ENCODE measurements at places on chromosomes 2 and 18.

DNA sequence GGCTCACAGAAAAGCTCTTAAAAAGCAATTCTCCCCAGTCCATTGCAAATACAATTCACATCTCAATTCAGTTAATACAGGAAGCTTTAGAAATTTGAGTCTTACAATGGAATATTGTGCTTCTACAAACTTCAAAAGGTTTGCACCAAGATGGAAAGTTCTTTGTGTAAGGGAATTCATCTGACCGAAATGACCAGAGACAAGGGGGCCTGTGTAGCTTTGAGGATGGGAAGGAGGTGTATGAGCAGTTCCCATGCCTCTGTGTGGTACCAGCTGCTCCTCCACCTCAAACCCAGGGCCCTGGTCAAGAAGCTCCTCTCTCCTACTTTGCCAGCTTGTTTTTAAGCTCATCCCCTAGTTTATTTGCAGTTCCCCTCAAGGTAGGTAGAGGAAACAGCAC lies 312.8 kb upstream of the PKDCC start:
- no peak for DNase-seq

GRCh38 chr2:96909611-96910021 lies 39.7 kb upstream of the SEMA4C start:
- DNase-seq: no peak

DNA sequence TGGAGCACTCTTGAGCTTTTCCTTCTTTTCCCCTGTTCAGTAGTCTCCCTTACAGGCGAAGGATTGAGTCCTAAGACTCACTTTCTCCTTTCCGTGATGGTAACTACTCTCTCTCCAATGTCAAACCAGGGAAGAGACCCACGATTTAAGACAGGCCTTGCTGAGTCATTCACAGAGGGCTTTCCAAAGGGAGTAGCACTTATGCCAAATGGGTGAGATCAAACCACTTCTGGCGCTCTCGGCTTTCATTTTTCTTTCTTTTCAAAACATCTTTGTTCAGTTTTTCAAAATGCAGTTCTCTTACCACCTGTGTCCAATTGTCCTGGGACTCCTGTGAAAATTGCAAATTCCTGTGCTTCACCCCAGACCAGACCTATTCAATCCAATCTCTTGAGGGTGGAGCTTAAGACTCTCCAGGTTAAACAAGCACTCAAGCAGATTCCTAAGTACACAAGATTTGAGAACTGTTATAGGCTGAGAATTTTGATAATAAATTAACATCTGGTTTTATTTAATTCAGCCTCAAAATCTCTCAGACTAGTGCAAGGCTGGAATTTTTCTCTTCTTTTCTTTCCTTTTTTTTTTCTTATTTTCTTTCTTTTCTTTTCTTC lies 14.4 kb upstream of the MRPL19 start:
- DNase-seq: no peak

- no peak for DNase-seq
Measured at GRCh38 chr2:100976645-100977391, 25.3 kb upstream of the RPL31 start.

GRCh38 chr18:59388817-59389216 lies 29.8 kb upstream of the LMAN1 start:
- no peak for DNase-seq

- DNase-seq: no peak
Measured at GRCh38 chr18:63288311-63288710, 31.3 kb downstream of the BCL2 start.

DNA sequence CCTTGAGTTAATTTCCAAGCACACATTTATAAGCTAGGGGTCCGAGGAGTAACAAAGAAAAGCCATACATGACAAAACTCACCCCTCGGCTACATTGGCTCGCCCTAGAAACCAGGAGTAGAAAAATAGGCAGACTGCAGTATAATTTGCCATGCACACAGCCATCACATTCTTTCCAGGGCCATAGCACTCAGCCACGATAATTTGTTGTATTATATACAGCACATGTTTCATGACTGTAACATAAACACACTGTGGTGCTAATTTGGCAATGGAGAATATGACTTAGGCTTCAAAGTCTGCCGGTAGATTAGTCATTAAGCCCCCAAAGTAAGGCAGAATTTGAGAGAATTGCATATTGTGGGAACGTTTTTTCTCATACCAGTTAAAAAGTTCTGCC lies 254.9 kb downstream of the ZNF521 start:
- no peak for DNase-seq

DNA sequence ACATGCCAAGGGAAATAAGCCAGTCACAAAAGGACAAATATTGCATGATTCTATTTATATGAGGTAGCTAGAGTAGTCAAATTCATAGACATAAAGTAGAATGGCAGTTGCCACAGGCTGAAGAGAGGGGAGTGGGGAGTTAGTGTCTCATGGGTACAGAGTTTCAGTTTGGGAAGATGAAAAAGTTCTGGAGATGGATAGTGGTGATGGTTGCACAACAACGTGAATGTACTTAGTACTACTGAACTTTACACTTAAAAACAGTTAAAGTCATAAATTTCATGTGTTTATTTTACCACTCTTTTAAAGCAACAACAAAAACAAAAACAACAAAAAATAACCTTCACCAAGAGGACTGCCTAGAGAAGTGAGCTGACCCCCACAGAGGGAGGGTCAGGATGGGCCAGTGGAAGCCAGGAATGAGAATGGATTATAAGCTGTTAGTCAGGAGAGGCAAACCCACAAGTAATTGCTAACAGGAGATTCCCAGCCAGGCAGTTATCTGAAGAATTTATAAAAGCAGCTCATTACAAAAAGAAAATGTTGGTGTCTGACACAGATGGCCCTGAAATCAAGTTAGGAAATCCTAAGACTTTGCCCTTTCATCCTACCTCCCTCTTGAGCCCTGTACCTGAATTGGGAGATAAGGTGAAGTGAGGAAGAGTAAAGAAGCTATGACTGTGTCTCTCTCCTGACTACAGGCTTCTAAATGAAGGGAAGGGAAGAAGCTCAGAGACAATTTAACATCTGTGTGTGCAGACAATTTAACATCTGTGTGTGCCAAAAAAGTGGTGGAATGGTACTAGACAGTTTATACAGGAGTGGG lies 263.4 kb downstream of the PDE11A start:
- DNase-seq: no peak

GRCh38 chr2:85796341-85797262 lies 42.8 kb downstream of the ATOH8 start:
- no peak for DNase-seq

DNA sequence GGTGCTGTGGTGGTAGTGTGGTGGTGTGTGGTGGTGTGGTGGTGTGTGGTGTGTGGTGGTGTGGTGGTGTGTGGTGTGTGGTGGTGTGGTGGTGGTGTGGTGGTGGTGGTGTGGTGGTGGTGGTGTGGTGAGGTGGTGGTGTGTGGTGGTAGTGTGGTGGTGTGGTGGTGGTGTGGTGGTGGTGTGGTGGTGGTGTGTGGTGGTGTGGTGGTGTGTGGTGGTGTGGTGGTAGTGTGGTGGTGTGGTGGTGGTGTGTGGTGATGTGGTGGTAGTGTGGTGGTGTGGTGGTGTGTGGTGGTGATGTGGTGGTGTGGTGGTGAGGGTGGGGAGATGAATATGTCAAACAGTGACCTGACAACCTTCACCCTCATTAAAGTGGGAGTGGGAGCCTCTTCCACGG lies 55.6 kb upstream of the DLGAP1 start:
- DNase-seq: no peak

- DNase-seq: no peak
Measured at GRCh38 chr2:144519934-144520731, at the start of gene ZEB2. TSS of gene ZEB2 (minus strand) at chr2:144520119. CDS start at chr2:144517350, 2,769 bp downstream.

- no peak for DNase-seq
Measured at GRCh38 chr2:23698721-23699579, 228.0 kb downstream of the ATAD2B start.

- peak; percentile 60 for DNase-seq
Measured at GRCh38 chr2:233404222-233404621, 49.9 kb downstream of the DGKD start.

- DNase-seq: no peak
Measured at GRCh38 chr2:157895531-157895930, 19.4 kb upstream of the ACVR1 start.
